Progenitor cell of endocrine pancreas (in vitro differentiated cells): ENCODE measurements at places on chromosomes 12 and 14. TPM values are rescaled to one million over a fixed set of nuclear protein-coding genes. Genes with fewer than 3 reads are reported as not detected.

The AKAP3 gene
- 3.3 and 3.5 TPM in 2 replicates for total RNA-seq

The ANG gene
- total RNA-seq: 8.0 and 8.3 TPM in 2 replicates

The RASSF9 gene
- total RNA-seq: 3.3 and 4.0 TPM in 2 replicates

The SERPINA6 gene
- total RNA-seq: 1.6 and 2.0 TPM in 2 replicates

The GLIPR1L2 gene
- 0.29 and 0.64 TPM in 2 replicates for total RNA-seq

The GUCY2C gene
- total RNA-seq: 1.2 and 1.7 TPM in 2 replicates

The FBLN5 gene
- 6.4 and 6.9 TPM in 2 replicates for total RNA-seq

The IQSEC3 gene
- total RNA-seq: 1.4 and 2.5 TPM in 2 replicates

The KRT77 gene
- total RNA-seq: not detected in 2 replicates

The TMEM132C gene
- total RNA-seq: 0.29 and 0.31 TPM in 2 replicates

The ETFBKMT gene
- total RNA-seq: 3.7 and 4.5 TPM in 2 replicates

The AMHR2 gene
- 35.1 and 35.7 TPM in 2 replicates for total RNA-seq

The C12orf60 gene
- total RNA-seq: 2.7 and 3.5 TPM in 2 replicates

The CCDC38 gene
- not detected in 2 replicates for total RNA-seq

The ZFYVE21 gene
- total RNA-seq: 47.2 and 52.5 TPM in 2 replicates

The EIF5 gene
- 362 and 384 TPM in 2 replicates for total RNA-seq

The PLCZ1 gene
- not detected in 2 replicates for total RNA-seq

The FOXN4 gene
- 0.33 and 0.34 TPM in 2 replicates for total RNA-seq

The KLHDC1 gene
- 2.4 and 2.8 TPM in 2 replicates for total RNA-seq
